ENCODE measurements at places on chromosomes 1 and 21.

GRCh38 chr1:179321533-179322216 is 28.1 kb downstream of the SOAT1 start:
- no peak for DNase-seq

DNA sequence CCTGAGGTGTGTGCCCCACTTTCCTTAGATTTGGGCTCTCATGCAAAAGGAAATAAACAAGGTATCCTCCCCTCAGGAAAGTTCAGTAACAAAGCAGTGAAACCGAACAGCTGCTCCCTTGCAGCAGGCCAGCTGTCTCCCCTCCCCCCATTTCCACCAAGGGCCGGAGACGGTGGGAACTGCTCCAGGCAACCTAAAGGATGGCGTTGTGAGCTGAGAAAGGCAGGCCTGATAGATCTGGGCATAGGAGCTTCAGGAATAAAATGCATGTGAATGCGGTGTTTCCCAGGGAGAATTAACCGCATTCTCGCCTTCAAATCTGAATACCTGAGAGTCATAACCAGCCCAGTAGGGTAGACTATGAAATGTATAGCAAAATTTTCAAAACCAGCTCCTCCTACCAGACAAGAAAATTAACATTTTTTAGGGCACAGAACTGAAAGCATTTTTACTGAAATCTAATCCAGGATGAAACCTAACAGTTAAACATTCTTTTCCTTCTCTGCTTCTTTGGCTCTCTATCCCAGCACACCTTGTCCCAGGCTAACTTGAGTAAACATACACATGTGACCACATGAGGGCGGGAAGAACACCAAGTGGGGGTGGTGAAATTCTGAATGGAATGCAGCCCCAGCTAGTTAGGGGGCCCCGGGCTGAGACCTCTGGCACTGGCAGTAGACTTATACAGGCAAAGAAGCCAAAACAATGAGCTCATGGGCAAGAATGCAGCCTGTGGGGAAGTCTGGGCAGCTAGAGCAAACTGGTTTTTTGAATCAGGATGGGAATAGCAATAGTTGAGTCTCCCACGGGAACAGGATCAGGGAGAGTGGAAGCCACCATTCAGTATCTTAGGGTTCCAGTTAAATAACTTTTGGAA is 11.5 kb downstream of the MCL1 start:
- DNase-seq: no peak

- DNase-seq: no peak
These were observed 5.8 kb downstream of the HAO2 start for GRCh38 chr1:119374208-119374874.

GRCh38 chr1:157439302-157439954 is 112.9 kb downstream of the FCRL5 start:
- DNase-seq: no peak

GRCh38 chr1:174032671-174033222 is 10.6 kb upstream of the RC3H1 start:
- no peak for DNase-seq

GRCh38 chr1:30335997-30336390 is 387.4 kb downstream of the MATN1 start:
- no peak for DNase-seq

GRCh38 chr1:152783095-152783494 is 3.0 kb upstream of the LCE1E start:
- no peak for DNase-seq

GRCh38 chr1:15803380-15803779 is 4.1 kb downstream of the UQCRHL start:
- no peak for DNase-seq

DNA sequence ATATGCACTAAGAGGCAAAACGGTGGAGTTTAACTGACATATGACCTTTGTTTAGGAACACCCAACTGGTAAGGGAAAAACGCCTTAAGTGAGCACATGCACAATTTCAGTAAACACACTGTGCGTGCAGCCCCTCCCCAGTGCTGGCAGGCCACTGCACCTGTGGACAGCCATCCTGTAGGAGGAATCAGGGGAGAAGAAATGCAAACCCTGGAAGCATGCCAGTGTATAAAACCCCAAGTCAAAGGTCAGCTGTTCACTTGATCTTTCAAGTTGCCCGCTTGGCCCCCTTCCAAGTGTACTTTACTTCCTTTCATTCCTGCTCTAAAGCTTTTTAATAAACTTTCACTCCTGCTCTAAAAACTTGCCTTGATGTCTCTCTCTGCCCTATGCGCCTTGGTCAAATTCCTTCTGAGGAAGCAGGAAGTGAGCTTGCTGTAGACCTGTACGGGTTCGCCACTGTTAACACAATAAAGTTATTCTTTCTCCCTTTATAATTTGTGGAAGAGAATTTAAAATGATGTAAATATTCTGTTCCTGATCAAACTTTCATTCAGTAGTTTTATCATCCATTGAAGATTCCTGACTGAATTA is 31.8 kb downstream of the USP25 start:
- DNase-seq: no peak

- no peak for DNase-seq
These were observed 157.6 kb upstream of the CAMK1G start for GRCh38 chr1:209425959-209426358.

Data from stimulated activated CD4-positive, alpha-beta T cell treated with anti-CD3 and anti-CD28 coated beads, Interleukin-1b, Interleukin-23, amount 100 ng/mL, for 4 hours (primary cell).